ENCODE measurements at places on chromosomes 6 and 20.

GRCh38 chr6:107786709-107787588 lies 37.2 kb downstream of the SCML4 start:
- no peak for DNase-seq

DNA sequence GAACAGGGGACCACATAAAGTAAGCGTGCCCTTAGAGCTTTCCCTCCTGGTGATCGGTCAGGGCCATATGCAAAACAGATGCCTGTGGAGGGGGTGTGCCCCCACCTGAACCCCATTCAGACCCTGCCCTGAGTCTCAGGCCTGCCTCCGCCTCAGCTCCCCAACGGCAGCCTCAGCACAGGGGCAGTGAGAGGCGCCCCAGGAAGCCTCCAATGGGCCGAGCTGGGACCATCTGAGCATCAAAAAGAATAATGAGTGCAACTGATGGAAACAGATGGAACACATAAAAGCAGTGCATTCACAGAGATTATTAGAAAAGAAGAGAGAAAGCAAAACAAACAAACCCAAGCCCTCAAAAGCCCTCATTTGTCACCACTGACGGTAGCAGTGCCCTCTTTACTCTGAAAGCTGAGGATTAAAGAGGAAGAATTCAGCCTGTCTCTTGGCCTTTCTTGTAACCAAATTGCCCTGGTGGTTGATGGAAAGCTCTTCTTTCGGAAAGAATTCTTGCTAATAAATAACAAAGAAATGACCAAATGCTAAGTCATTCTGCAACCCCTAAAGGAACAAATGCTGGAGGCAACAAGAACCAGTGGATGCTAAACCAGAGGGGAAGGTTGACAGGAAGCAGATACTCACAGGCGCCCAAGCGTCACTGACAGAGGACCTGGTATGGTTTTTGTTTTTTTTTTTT lies 6.8 kb downstream of the ADISSP start:
- no peak for DNase-seq

GRCh38 chr20:48697845-48698491 lies 129.8 kb downstream of the PREX1 start:
- peak; percentile 89 for DNase-seq

DNA sequence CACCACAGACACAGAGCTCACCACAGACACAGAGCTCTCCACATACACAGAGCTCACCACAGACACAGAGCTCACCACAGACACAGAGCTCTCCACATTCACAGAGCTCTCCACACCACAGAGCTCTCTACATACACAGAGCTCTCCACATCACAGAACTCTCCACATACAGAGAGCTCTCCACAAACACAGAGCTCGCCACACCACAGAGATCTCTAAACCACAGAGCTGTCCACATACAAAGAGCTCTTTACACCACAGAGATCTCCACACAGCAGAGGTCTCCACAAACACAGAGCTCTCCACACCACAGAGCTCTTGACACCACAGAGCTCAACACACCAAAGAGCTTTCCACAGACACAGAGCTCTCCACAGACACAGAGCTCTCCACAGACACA lies 55.8 kb downstream of the ERMARD start:
- no peak for DNase-seq

- DNase-seq: no peak
Observed at GRCh38 chr6:111154981-111155380, 67.7 kb downstream of the SLC16A10 start.

DNA sequence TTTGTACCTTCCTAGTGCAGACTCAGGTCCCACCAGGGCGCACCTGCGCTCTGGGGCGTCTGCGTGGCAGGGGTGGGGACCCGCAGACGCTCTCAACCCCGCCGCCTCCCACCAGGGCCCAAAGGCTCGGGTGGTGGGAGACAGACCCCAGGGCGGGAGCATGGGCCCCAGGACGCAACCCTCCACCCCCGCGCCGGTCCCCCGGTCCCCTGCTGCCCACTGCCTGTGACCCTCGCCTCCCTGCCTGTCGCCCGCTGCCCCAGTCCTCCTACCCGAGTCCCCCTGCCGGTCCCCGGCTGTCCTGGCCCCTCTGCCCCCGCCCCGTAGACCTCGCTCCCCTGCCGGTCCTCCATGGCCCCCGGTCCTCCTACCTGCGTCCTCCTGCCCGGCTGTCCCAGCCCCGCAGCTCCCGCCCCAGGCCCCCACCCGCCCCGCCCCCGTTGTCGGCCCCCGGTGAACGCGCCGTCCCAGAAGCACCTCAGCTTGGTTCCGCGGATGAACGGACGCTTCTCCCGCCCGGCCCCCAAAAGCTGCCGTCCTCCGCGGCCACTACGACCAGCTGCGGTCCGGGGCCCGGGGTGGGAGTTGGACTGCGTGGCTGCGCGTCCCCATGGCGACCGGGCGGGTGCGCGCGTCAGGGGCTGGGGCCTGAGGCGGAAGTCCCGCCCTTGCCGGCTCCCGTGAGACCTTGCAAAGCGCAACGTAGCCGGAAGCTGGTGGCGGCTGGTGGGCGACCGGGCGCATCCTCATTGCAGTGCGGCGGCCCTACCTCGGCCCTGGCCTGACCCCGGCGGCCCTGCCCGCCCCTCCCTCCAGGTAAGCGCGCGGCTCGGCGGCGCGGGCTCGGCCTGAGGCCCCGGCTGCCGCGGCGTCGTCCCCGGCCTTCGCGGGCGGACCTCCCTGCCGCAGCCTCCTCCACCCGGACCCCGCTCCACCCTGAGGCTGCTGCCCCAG lies at the start of gene ARFGAP1:
ARFGAP1 (plus strand) TSS at position 709 of the 954 bp plus-strand sequence. CDS start 2,768 bp downstream, outside the sequence.
- peak; percentile 89 for DNase-seq

GRCh38 chr6:13397359-13398068 lies 69.2 kb upstream of the TBC1D7 start:
- no peak for DNase-seq

DNA sequence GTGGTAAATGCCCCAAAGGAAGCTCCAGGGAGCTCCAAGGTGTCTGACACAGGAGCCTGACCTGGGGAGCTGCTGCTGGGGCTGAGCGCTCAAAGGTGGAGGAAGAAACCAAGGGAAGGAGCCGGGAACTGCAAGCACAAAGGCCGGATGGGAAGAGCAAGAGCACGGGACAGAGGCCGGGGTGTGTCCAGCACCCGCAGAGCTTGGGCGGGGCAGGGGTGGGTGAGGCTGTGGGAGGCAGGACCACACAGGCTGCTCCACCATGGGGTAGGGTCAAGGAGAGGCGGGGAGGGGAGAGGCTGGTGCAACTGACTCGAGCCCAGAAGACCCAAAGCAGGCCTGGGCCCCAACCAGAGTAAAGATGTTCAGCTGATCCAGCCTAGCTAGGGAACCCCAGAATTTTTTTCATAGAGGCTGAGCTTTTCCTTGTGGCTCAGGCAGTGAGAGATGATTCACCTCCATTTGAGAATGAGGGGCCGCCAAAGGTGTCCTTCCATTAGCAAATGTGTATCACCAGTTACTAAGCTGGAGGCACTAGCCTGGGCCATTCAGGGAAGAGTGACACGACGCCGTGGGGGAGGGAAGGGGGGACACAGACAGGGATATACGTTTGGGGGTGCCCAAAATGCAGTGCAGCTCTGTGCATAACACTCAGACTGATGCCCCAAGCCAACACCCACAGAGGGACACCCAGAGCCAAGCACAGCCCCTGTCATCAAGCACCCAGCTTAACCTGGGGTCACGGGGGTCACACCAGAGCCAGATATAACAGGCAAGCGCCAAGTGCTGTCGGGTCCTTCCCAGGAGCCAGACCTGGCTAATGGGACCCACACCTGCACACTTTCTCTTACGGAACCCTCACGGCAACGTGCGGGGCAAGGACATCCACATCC lies 21.3 kb upstream of the TLDC2 start:
- no peak for DNase-seq

- DNase-seq: no peak
Observed at GRCh38 chr20:46342451-46343347, 34.4 kb upstream of the CDH22 start.

DNA sequence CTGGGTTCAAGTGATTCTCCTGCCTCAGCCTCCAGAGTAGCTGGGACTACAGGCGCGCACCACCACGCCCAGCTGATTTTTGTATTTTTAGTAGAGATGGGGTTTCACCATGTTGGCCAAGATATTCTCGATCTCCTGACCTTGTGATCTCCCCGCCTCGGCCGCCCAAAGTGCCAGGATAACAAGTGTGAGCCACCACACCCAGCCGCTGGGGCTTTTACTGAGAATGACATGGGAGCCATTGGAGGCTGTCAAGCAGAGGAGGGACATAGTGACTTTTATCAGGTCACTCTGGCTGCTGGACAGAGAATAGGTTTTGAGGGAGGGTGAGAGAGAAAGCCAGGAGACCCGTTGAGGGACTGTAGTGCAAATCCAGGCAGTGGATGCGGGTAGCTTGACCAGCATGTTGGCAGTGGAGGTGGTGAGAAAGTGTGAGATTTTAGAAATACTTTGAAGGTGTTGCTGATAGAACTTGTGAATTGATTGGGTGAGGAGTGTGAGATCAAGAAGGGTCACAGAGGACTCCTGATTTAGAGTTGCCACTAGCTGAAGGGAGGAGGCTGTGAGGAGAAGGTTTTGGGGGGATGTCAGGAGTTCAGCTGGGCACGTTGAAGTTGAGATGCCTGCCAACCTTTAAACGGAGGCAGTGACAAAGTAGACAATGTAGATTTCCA lies 14.7 kb downstream of the ZNF341 start:
- DNase-seq: no peak

DNA sequence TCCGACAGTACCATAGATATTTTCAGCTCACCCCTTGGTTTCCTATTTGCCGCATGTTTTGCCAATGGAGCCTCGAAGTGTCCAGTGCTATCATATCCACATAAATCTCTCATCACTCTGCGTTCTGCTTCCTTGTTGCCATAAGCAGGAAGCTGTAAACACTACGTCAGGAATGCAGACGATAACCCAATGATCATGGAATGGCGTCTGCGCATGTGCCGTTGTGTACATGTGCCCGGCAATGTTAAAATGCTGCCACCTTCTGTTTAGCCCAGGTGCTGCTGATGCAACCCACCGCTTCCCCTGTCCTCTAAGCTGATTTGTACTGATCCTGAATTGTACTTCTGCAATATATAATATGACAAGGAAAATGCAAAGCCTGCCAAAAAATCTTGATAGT lies 607.5 kb downstream of the HDGFL1 start:
- DNase-seq: no peak

Measured in choroid plexus epithelial cell (primary cell).